ENCODE measurements at places on chromosomes 1 and 21.

- DNase-seq = no peak
These were observed 126.4 kb upstream of the GALNT2 start for GRCh38 chr1:229940684-229941083.

GRCh38 chr1:204814166-204814884 is 56.3 kb upstream of the NFASC start:
- DNase-seq = no peak

DNA sequence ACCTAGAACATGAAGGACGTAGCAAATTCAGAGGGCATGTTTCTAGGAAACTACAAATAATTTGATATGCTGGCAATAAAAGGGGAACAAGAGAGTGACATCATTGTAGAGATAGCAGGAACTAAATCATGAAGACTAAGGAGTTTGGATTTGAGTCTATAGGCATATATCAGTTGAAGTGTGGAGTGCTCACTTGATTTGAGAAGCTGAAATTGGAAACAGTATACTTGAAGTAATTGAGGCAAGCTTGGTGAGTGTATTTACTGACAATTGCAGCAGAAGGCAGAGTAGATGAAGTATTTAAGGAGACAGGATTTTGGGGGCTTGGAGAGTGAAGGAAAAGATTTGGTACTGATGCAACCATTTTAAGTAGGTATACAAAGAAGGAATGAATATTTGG is 6.4 kb upstream of the TMCO2 start:
- DNase-seq = no peak

- no peak for DNase-seq
These were observed 77.1 kb downstream of the HLCS start for GRCh38 chr21:36889401-36889800.

- peak; percentile 59 for DNase-seq
These were observed 1.3 kb downstream of the ARL8A start for GRCh38 chr1:202143011-202143767.

DNA sequence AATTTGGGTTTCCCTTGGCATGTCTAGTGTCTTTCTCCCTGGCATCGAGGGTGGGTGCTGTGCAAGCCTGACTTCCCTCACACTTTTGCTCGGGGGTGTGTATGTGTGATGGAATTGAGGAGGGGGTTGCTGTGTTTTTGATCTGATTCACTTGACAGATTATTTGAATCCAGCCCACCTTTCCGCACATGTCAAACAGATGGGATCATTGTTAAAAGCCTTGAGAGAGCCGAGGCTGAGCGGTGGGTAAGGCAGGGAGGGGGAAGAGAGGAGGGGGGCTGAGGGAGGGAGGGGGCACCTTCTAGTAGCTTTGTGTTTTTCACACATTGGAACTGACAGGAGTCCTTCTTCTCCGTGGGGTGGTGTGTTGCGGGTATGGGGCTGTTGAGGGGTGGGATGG is 90.0 kb downstream of the PAPPA2 start:
- no peak for DNase-seq

DNA sequence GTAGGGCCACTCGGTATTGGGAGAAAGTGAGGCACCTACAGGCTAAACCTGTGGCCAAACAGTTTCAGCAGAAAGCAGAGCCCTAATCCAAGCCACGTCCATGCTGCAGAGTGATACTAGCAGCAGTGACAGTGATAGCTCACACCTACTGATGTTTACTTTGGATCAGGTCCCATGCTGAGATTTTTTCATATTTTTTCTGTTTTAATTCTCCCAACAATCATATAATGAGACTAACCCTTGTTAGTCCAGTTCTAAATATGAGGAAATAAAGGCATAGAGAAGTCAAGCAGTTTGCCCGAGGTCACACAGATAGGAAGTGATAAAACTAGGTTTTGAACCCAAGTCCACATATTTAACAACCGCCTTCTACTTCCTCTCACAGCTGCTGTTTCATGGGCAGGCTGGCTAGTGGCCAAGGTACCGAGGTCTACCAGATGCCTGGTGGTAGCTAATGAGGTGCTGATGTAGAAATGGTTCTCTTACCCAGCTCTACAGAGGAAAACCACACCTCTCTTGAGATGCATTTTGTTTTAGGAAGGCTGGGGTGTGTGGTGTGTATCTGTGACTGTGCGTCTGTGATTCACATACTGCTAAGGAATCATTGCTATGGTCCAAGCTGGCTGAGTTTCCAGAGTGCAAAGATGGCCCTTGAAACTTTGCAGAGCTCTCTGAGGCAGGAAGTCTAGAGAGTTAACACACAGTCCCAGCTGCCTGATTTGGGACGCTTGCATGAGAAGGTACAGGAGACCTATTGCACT is 80.3 kb upstream of the ARTN start:
- peak; percentile 62 for DNase-seq

- DNase-seq = no peak
These were observed 343.6 kb downstream of the NPHP4 start for GRCh38 chr1:5648410-5649165.

- no peak for DNase-seq
These were observed 40.3 kb downstream of the PRMT2 start for GRCh38 chr21:46675595-46676280.

DNA sequence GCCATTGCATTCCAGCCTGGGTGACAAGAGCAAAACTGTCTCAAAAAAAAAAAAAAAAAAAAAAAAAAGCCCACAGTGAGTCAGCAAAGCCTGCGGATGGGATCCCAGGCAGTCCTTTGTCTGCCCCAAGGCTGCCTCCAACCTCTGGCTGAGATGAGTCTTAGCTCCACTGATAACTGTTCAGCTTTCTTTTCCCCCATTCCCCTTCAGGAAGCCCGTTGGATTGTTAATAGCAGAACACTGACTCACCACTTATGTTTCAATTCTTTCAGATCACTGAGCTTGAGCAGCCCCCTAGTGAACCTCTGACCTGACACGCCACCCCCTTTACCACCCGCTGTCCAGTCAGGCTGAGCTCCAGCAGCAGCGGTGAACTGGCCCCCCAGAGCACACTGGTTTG is 57.5 kb downstream of the ERG start:
- no peak for DNase-seq

- no peak for DNase-seq
These were observed 72.0 kb downstream of the ST6GALNAC5 start for GRCh38 chr1:76939050-76939816.

- DNase-seq = no peak
These were observed 2.4 kb upstream of the IBA57 start for GRCh38 chr1:228163007-228163753.

- no peak for DNase-seq
These were observed 133.8 kb upstream of the C1orf105 start for GRCh38 chr1:172286629-172287076.

- no peak for DNase-seq
These were observed 99.5 kb downstream of the PRKAB2 start for GRCh38 chr1:147072482-147073432.

DNA sequence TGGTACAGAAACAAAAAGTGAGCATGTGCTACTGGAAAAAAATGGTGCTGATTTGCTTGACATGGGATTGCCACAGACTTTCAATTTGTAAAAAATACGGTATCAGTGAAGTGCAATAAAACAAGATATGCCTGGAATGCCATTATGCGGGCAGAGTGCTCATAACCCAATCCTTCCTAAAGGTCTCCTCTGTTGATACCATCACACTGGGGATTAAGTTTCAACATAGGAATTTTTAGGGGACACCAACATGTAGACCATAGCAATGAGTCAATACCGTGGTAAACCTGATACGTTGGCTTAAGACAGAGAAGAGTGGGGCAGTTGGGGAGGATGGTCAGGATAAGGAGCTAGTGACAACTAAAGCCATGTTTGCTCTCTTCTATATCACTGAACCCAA is 20.5 kb downstream of the MX1 start:
- no peak for DNase-seq

GRCh38 chr1:94055459-94056122 is 65.4 kb downstream of the ABCA4 start:
- no peak for DNase-seq

GRCh38 chr1:29800522-29800956 is 564.2 kb downstream of the PTPRU start:
- DNase-seq = peak; percentile 2

DNA sequence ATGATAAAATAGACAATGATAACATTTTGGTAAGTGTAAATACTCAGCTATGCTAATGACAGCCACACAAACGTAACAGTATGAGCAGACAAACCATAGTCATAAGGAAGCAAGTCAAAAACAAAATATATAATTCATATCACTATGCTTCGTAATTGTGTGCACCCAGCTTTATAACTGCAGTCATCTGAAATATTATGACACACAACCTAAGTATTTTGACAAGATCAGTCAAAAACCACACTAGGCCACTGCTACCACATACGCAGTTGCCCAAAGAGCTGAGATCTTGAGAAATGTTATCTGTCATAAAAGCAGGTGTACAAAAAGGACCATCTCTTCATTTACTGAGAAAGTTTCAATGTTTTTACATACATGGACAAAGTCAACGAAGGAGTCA is 26.0 kb downstream of the RNASEL start:
- DNase-seq = no peak

DNA sequence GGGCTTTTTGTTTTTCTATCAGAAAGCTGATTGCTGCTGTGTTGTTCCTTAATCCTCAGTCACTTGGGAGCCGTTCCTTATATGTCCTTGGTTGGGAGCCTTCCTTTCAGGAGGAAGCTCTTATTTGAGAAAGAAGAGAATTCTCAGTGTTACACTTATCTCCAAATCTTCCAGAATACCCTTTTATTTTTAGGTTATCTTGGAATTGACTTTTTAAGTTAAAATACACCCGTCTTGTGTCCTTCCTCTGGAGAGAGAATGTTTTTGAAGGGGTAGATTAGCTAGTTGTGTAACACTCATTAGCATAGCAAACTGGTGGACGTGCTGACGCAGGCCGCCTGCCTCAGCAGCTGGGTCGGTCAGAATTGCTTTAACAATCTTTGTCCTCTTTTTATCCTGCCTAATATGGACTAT is 42.1 kb downstream of the LRRC8B start:
- no peak for DNase-seq

DNA sequence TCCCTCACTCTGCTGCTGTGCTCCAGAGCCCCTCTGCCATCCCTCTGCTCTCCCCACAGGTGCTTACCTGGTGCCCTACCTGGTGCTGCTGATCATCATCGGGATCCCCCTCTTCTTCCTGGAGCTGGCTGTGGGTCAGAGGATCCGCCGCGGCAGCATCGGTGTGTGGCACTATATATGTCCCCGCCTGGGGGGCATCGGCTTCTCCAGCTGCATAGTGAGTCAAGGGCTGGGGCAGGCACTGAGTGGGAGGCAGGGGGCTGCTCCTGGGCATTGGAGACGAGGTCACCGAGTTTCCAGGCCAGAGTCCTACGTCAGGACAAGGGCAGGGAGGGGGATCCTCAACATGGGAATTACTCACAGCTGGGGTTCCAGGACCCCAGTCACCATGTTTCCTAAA is 21.7 kb downstream of the SLC6A17 start:
- no peak for DNase-seq

DNA sequence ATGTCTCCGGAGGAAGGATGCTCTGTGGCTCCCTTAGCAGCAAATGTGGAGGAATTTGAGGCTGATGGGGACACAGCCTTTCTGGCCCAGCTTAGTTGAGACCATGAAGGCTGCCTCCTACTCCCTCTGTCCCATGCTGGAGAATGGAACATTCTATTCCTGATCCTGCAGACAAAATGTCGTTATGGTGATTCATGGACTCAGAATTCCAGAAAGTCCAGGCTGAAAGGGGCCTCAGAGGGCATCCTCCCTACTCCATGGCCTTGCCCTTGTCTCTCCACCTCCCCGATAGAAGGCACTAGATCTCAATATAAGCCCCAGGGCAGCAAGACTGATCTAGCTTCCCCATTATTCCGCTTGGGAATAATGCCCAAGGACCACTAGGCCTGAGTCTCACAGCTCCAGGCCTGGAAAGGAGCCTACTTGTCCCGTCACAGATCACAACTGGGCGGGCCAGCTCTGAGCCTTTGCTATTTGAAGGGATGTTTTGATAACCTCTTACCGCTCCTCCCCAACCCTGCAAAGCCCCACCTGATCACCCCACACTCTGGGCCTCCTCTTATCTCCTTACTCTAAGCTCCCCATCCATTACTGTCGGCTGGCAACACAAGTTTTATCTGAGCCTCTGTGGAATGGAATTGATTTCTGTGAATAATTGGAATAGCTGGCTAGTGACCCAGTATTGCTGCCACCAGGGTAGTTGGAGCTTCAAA is 52.8 kb upstream of the TRABD2B start:
- DNase-seq = no peak

- DNase-seq = no peak
These were observed 201.7 kb upstream of the BEND5 start for GRCh38 chr1:48978413-48978812.

GRCh38 chr1:178412400-178412770 is 84.4 kb downstream of the CLEC20A start:
- DNase-seq = peak; percentile 13

- DNase-seq = peak; percentile 54
These were observed 42.0 kb upstream of the MTF1 start for GRCh38 chr1:37901191-37901892.

DNA sequence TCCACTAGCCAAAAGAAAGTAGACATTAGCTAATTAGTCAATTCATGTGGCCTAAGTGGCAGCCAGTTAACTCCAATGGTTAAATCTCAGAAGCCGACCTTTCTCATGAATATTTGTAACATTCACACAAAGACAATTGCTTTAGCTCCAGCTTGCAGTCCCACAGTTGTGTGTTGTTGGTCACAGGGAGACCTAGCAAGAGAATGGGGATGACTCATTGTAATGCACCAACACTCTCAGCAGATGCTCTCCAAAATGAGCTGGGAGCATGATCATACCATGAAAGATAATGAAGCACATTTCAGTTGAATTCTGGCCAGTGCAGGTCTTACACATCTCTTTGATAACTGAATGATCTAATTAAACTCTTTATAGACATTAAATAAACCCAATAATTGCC is 160.4 kb downstream of the HLX start:
- no peak for DNase-seq

DNA sequence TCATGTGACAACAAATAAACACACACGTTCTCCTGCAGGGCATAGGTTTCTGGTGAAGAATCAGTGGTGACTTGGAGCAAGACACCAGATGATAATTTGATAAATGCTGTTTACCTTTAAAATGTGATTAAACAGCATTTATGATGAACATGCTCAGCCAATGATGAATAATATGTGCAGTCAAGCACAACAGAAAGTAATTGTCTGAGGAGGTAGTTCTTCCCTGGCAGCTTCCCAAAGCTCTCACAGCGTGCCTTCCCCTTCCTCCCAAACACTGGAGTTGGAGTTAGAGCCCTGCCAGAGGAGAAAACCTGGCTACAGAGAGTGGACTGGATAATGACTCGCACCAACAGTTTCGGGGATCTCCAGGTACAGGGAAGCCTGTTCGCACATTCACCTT is 463.5 kb downstream of the SMYD3 start:
- no peak for DNase-seq

GRCh38 chr1:234726359-234726943 is 116.5 kb upstream of the IRF2BP2 start:
- no peak for DNase-seq

GRCh38 chr1:197911111-197911856 is 5.9 kb upstream of the LHX9 start:
- DNase-seq = peak; percentile 36

All from GM13977 (cell line).